ENCODE measurements at places on chromosomes 11 and 22.

GRCh38 chr22:42661985-42662831, 13.0 kb upstream of the CYB5R3 start:
- peak; percentile 97 for DNase-seq

DNA sequence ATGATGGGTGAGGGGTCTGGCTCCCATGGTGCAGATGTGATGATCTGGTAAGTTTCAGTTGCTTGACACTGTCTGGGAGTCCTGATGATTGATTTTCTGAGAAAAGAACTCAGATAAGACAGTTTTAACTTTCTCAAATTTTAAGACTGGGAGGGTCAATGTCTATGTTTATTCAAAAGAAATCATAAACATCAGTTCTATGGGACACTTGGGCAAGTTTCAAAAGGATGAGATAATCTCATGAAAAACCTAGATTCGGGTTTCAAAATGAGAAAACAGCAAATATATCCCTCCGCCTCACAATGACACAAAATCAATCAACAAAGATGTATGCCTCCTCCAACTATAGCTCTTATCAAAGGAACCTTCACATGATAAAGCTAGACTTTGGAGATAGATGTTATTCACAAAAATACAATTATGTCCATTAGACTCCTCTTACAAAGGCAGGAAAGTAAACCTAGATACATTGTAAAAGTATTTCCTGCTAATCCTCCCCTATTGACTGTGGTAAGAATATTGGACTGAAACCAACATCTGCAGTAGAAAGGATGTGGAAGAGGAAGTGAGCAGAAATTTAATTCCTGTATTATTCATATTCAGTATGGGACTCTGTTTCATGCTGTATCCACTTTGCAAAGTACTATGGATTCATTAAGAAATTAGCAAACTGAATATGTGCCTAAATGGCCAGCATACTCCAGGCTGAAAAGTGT, 21.6 kb downstream of the SVIP start:
- DNase-seq = no peak

DNA sequence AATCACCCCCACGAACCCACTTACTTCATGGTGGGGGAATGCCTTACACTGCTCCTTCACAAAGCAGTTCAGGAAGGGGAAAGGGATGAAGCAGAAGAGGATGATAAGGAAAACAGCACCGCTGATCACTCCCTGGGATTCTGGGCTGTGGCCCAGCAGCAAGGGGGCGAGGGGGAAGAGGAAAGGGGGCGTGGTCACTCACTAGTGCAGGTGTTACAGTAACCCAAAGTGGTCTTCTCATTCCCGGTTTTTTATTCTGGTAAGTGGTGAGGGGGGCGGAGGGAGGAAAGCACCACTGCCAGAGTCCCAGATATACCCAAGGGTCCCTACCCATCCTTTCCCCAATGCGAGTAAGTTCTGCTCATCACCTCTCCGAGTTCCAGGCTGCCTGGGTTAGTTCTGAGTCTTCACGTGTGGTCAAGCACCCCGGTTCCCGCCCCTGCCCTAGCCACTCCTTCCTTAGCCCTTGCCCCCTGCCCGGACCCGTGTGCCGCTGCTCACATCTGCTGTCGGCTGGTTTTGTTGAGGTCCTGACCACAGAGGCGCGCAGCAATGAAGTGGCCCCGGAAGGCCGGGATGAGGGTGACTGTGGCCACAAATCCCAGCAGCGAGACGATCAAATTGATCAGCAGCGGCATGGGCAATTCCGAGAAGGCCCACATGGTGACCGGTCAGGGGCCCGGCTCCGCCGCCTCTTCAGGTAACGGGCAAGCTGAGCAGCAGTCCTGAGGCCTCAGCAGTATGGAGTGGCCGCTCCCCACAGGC, 477 bp downstream of the DPAGT1 start:
- DNase-seq = peak; percentile 41

DNA sequence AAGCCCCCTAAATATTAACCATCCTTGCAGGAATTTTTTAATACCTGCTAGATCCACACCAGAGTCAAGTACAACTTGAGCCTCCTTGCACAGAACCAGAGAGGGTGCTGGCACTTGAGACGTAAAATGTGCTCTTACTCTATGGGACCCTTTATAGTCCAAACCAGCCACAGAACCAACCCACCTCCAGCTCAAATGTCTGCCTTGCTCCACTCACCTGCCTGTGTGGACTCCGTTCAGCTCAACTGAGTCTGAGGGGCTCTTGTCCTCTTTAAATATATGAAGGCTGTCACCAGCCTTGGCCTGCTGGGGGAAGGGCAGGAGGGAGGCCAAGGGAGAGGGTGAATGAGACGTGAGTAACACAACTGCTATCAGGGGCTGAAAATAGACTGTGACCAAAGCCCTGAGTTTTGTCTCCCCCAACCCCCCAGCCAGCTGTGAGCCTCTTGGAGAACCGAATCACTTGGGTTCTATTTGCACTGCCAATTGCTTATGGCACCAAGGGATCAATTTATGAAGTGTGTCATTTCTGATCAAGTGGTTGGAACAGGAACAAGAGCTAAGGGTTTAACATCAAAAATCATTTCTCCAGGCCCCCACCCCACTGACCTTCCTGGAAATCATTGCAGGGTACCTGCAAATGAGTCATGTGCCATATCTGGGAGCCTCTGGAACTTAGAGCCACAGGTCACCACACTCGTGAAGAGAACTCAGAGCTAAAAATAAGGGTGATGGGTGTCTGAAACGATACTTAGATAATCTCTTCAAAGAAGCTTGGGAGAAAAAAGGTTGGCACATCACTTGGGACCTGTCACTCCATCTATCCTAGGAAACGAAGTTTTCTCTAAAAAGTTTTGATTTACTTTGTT, at the start of gene CSRP3:
Gene CSRP3, minus strand, starts transcription at position 247 of the 869 bp plus-strand sequence. CDS start 9,535 bp downstream, outside the sequence.
- DNase-seq = no peak

- DNase-seq = no peak
Observed at GRCh38 chr11:75090671-75091177, 6.0 kb downstream of the OR2AT4 start.

Data from upper lobe of left lung (tissue), 6 donors.